Bronchial smooth muscle cell (primary cell): ENCODE measurements at places on chromosomes 3 and 15. TPM values are rescaled to one million over a fixed set of nuclear protein-coding genes. Genes with fewer than 3 reads are reported as not detected.

PAQR5 gene
- total RNA-seq: 2.8 and 2.9 TPM in 2 replicates

ARHGAP31 gene
- total RNA-seq: 2.7 and 3.3 TPM in 2 replicates

GOLGA6A gene
- under 0.01 TPM in 2 replicates for total RNA-seq

TMEM40 gene
- total RNA-seq: not detected in 2 replicates

HESX1 gene
- 0.34 and 0.79 TPM in 2 replicates for total RNA-seq

SKOR1 gene
- total RNA-seq: 0.16 and 0.17 TPM in 2 replicates

SHC4 gene
- 4.2 and 5.0 TPM in 2 replicates for total RNA-seq

SLC2A2 gene
- total RNA-seq: not detected in 2 replicates

IL20RB gene
- 0.47 and 2.3 TPM in 2 replicates for total RNA-seq

SCAANT1 gene
- total RNA-seq: not detected in 2 replicates

GHSR gene
- not detected in 2 replicates for total RNA-seq

RHOA gene
- total RNA-seq: 421 and 469 TPM in 2 replicates

ALDH1A2 gene
- total RNA-seq: 1.4 and 1.6 TPM in 2 replicates

PIERCE2 gene
- 0.60 and 0.95 TPM in 2 replicates for total RNA-seq

LAMB2 gene
- 531 and 711 TPM in 2 replicates for total RNA-seq

ARGFX gene
- not detected in 2 replicates for total RNA-seq

TAGLN3 gene
- 0.69 and 4.4 TPM in 2 replicates for total RNA-seq
